Stimulated activated CD4-positive, alpha-beta T cell treated with anti-CD3 and anti-CD28 coated beads, TNF-alpha, amount 100 ng/mL, for 1 hour (primary cell): ENCODE measurements at places on chromosomes 3 and 15.

GRCh38 chr3:132161608-132162007, 126.8 kb upstream of the CPNE4 start:
- no peak for DNase-seq

GRCh38 chr3:124907957-124908356, 20.8 kb upstream of the ITGB5 start:
- DNase-seq, result no peak

- DNase-seq, result no peak
Observed at GRCh38 chr3:166471074-166471767, 634.0 kb upstream of the BCHE start.

DNA sequence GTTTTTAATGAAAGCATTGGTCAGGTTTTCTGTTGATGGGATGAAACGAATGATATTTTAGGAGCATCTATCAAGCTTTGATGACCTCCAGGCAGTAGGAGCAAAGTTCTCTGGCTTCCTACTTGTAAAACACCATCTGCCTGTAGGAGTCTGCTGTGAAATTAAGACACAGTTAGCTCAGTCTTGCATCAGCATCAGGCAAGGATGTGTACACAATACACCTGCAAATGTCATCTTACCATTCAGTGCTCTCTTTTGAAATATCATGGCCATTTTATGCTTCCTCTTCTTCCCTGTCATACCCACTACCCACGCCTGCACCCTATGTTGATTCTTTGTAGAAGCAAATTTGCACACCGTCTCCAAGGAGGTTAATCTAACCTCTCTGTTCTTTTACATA, 38.2 kb downstream of the B3GALNT1 start:
- no peak for DNase-seq

DNA sequence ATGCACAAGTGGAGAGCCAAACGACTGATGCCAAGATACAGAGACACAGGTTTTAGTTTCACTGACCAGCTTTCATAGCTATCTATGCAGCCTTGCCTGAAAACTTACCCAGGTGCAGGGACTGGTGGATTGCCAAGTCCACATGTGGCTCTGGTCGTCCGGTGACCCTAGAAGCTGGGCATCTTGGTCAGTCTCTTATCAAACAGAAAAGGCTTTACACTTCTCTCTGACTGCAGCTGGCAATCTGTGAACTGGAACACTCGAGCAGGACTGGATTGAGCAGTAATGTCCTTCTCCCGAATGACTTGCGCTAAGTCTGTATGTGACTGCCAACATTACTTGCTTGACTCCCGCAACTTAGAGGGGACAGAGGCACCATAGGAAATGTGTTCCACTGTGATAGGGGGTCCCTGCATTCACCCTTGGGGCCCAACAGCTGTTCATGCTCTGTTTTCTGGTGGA, 63.0 kb upstream of the SIAH2 start:
- DNase-seq, result no peak
